ENCODE measurements at places on chromosomes 6 and 20. TPM values are rescaled to one million over a fixed set of nuclear protein-coding genes. Genes with fewer than 3 reads are reported as not detected.

CALHM5 gene
- total RNA-seq, result 2.1 TPM

ZNF165 gene
- total RNA-seq, result 0.55 TPM

EFCAB8 gene
- not detected for total RNA-seq

VWA7 gene
- total RNA-seq, result 14.7 TPM

POM121L2 gene
- not detected for total RNA-seq

DEFB124 gene
- not detected for total RNA-seq

GRCh38 chr20:2984028-2984501, 59.4 kb upstream of the GNRH2 start:
- no peak overlapping the region for H3K4me3 ChIP-seq

- H3K4me1 ChIP-seq, result peaks cover 11% of the 10 kb centered on the region
- no peak for DNase-seq
- no peaks in the 10 kb centered on the region for H3K27me3 ChIP-seq
- no peak overlapping the region for H3K4me3 ChIP-seq
- no peaks in the 10 kb centered on the region for H3K36me3 ChIP-seq
- H3K27ac ChIP-seq, result no peak overlapping the region
Measured at GRCh38 chr6:90938122-90938521, 351.2 kb upstream of the MAP3K7 start.

- peak overlapping the region; percentile 76 for H3K4me3 ChIP-seq
- H3K4me1 ChIP-seq, result peaks cover 69% of the 10 kb centered on the region
- DNase-seq, result peak; percentile 51
- H3K36me3 ChIP-seq, result peaks cover 4% of the 10 kb centered on the region
Measured at GRCh38 chr20:63896264-63897105, 1.6 kb downstream of the DNAJC5 start.

- H3K4me1 ChIP-seq, result no peaks in the 10 kb centered on the region
- H3K36me3 ChIP-seq, result no peaks in the 10 kb centered on the region
- H3K4me3 ChIP-seq, result no peak overlapping the region
Measured at GRCh38 chr20:57786304-57786932, 76.6 kb upstream of the PMEPA1 start.

DNA sequence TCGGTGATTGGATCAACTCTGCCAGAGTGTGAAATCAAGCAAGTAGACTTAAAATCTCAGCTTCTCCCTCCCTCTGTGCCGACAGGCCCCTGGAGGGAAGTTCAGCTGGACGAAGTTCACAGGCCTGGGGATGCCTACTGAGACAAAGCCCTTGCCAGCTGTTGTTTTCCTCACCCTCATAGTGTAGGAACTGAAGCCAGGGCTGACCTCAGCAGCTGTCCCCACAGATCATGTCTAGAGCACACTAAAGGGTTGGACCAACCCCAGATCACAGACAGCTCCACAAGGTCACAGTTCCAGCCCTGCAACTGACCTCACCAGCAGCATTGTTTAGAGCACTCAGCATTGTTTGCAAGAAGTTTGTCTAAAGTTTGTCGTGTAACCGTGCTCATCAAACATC, 261.9 kb upstream of the ECI2 start:
- no peaks in the 10 kb centered on the region for H3K36me3 ChIP-seq
- DNase-seq, result peak; percentile 25
- no peaks in the 10 kb centered on the region for H3K27me3 ChIP-seq
- no peak overlapping the region for H3K4me3 ChIP-seq

DNA sequence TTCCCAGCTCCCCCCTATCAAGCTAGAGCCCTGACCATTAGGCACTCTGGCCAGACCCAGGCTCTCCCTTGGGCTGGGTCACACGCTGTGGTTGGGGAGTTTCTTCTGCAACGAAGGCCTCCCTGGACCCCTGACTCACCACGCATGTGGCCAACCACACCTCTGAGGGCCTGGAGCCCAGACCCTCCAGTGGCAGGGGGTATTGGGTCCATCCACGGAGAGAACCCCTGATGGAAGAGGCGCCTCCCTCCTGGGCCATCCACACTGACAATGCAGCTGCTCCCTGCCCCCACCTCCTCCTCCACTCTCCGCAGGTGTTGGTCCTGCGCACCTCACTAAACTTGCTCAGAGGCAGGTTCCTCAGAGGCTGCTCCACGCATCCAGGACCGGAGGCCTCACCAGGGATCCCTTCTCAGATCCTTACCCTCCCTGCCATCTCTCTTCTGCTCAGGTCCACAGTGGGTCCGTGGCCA, 125.4 kb downstream of the RNASET2 start:
- DNase-seq, result no peak
- H3K4me3 ChIP-seq, result no peak overlapping the region

DNA sequence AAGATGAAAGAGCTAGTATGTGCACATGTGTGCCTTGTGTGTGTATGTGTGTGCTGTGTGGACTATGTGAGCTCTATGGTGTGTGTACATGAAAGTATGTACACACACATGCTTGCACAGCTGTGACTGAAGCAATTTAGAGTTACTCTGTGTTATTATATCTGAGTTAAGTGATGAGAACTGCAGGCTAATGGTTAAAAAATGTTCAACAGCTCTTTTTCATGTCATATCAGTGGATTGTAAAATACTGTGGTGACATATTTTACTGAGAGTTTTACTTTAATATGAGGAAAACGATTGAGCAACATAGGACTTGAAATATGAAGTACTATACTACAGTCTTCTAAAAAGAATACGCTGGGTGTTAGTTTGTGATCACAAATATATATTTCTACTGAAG, 195.7 kb upstream of the KCNK16 start:
- H3K27ac ChIP-seq, result no peak overlapping the region
- H3K36me3 ChIP-seq, result no peaks in the 10 kb centered on the region
- H3K4me1 ChIP-seq, result no peaks in the 10 kb centered on the region
- DNase-seq, result no peak

DNA sequence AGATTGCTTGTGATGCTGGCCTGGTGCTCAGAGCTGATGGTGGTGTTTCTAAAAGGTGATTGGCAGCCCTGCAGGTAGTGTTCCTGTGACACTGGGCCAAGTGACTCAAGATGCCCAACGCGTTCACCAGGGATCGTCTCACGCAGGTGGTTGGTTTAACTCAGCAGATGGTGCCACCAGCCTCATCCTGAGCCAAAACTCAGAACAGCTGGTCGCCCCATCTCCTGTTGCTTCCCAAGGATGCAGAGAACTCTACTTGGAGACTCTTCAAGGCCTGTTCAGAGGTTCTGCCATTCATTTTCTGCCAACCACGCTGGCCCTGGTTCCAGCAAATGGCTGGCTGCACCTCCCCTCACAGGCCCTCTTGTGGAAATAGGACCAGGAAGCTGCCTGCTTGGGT, 394.4 kb downstream of the CDH26 start:
- H3K27me3 ChIP-seq, result no peaks in the 10 kb centered on the region
- H3K36me3 ChIP-seq, result no peaks in the 10 kb centered on the region
- no peak for DNase-seq
- H3K27ac ChIP-seq, result no peak overlapping the region
- no peak overlapping the region for H3K4me3 ChIP-seq

GRCh38 chr6:36252005-36252404, 17.9 kb upstream of the PNPLA1 start:
- H3K27ac ChIP-seq, result no peak overlapping the region
- no peaks in the 10 kb centered on the region for H3K27me3 ChIP-seq
- no peak for DNase-seq
- no peak overlapping the region for H3K4me3 ChIP-seq
- no peaks in the 10 kb centered on the region for H3K36me3 ChIP-seq

DNA sequence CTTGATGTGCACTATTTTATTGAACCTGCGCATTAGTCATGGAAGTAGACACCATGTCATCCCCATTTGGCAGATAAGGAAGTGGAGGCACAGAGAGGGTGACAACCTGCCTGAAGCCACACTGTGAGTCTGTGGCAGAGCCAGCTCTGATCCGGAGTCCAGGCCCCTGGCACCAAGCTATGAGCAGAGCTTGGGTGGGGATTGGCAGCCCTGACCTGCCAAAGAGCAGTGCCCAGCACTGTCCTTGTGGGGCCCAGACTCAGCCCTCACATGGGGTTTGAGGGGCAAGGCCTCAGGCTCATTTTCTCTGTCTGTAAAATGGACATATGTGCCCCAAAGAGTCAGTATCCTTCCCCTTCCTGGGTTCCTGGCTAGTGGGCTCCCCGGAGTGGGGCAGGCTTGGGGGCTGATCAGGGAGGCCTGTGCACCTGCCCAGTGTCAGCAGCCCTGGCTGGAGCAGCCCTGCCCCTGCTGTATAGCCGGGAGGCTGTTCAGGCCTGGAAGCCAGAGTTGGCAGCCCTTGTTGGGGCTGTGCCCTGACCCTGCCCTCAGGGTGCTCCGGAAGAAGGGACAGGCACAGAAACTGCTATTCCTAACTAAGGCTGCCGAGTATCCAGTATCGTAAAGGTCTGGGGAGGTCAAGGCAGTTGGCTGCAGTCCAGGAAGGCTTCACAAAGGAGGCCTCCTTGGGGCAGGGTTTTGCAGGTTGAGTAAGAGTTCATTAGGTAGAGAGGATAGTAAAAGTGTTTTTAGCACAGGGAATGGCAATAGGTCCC, 38.7 kb downstream of the TGM2 start:
- H3K36me3 ChIP-seq, result peaks cover 26% of the 10 kb centered on the region
- no peak for DNase-seq
- peaks cover 60% of the 10 kb centered on the region for H3K4me1 ChIP-seq
- peak overlapping the region; percentile 8 for H3K4me3 ChIP-seq
- H3K27ac ChIP-seq, result peak overlapping the region; percentile 90
- no peaks in the 10 kb centered on the region for H3K27me3 ChIP-seq

DNA sequence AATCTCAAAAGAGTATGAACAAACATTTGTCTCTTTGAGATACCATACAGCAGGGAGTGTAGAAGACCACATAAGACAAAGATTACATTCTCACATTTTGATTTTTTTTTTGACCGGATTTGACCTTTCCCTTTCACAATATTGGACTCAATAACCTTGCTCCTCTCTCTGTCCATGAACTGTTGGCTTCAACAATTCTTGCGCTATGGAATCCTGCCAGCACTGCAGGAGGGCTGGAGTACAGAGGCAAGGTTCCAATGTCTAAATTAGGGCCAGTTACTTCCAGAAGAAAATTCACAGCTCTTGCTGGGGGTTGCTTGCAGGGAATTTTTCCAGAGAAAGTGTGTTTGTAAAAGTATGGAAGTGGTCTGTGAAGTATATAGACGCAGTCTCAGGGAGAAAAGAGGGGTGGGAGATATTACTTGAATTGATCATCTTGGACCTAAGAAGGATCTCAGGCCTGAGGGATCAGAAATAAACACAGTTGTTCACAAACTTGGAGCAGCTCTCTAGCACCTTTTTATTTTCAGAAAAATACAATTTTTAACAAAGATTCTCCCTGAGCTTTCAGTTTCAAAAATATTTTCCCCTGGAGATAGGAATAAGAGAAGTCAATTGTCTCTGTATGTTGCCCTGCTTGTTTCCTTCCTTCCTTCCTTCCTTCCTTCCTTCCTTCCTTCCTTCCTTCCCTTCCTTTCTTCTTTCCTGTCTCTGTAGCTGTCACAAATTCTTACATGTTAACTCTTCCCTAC, 765.9 kb downstream of the BCKDHB start:
- no peak overlapping the region for H3K4me3 ChIP-seq
- H3K27me3 ChIP-seq, result no peaks in the 10 kb centered on the region
- H3K36me3 ChIP-seq, result no peaks in the 10 kb centered on the region
- DNase-seq, result peak; percentile 16

GRCh38 chr6:140237251-140237650, 862.8 kb upstream of the CITED2 start:
- H3K4me1 ChIP-seq, result no peaks in the 10 kb centered on the region
- no peak overlapping the region for H3K27ac ChIP-seq
- no peak overlapping the region for H3K4me3 ChIP-seq

DNA sequence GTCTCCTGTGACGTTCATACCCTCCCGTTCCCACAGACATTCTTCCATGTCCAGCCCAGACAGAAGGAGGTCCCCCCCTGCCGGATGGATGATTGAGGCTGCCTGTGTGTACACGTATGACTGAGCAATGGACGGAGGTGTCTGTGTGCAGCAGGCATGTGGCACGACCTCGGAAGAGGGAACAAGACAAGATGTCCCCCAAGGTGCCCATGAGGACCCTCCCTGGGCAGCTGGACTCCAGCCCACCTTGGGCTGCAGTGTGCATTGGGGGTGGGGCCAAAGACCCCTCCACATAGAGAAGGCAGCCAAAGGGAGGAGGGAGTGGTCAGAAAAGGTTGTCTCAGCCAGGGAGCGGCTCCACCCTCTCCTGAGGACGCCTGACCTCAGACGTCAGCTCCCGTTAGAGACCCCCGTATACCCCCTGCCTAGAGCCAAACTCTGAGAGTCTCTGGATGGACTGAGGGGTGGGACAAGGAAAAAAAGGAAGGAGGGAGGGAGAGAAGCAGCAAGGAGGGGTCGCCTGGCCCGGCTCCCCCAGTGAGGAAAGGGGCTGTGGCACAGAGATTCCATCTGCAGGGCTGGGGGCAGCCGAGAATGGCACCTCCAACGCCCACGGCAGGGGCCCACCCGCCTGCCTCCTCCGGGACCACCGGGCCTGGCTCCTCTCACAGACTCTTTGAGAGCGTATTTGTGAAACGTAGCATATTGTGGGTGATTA, 92.9 kb upstream of the BHLHE23 start:
- peak; percentile 3 for DNase-seq
- H3K36me3 ChIP-seq, result no peaks in the 10 kb centered on the region
- H3K4me1 ChIP-seq, result peaks cover 12% of the 10 kb centered on the region
- H3K27ac ChIP-seq, result no peak overlapping the region

DNA sequence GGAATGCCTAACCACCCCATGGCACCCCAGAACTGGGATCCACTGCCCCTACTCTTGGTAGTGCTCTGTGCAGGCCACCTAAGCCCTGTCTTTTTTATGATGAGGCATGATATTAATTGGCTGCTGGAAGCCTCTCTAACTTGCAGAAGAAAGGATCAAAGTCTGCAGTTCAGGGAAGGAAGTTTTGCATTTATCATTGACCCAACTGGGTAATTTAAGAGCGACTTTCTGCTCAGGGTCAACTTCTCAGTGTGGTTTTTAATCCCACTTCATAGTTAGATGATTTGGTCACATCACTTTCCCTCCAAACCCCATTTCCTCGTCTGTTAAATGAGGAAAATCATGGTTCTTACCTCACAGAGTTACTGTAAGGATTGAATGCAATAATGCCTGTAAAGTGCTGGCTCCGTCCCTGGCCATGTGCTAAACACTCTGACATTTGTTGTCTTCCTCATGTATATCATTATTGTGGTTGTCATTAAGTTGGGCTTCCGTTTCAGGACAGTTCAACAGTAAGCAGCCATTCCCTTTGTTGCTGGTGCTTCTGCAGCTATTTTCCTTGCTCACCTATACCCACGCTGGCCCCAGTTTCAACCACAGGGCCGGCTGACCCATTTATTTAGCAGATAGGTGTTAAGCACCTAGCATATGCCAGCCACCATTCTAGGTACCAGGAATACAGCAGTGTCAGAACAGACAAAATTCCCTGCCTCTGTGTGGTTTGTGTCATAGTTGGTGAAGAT, 14.2 kb downstream of the E2F3 start:
- no peak overlapping the region for H3K27ac ChIP-seq
- peaks cover 23% of the 10 kb centered on the region for H3K4me1 ChIP-seq
- no peaks in the 10 kb centered on the region for H3K36me3 ChIP-seq
- H3K4me3 ChIP-seq, result no peak overlapping the region

GRCh38 chr6:166056637-166057036, 111.0 kb downstream of the TBXT start:
- no peak overlapping the region for H3K4me3 ChIP-seq
- H3K4me1 ChIP-seq, result peaks cover 5% of the 10 kb centered on the region
- peak overlapping the region; percentile 54 for H3K27ac ChIP-seq
- DNase-seq, result peak; percentile 68
